Heart right ventricle (tissue), 16 donors: ENCODE measurements at places on chromosomes 3 and 15. TPM values are rescaled to one million over a fixed set of nuclear protein-coding genes. Genes with fewer than 3 reads are reported as not detected.

GRCh38 chr3:100437721-100438622 is 36.6 kb downstream of the LNP1 start:
- H3K4me3 ChIP-seq, result no peak overlapping the region
- DNase-seq, result no peak
- peaks cover 10% of the 10 kb centered on the region for H3K4me1 ChIP-seq

GRCh38 chr15:73397461-73397860 is 28.7 kb upstream of the HCN4 start:
- peaks cover 12% of the 10 kb centered on the region for H3K4me1 ChIP-seq
- H3K36me3 ChIP-seq, result no peaks in the 10 kb centered on the region
- no peaks in the 10 kb centered on the region for H3K27me3 ChIP-seq
- no peak for DNase-seq
- H3K27ac ChIP-seq, result no peak overlapping the region

GRCh38 chr3:198093112-198093679 is 133.2 kb downstream of the LMLN start:
- H3K4me1 ChIP-seq, result no peaks in the 10 kb centered on the region
- no peak for DNase-seq
- H3K27me3 ChIP-seq, result peaks cover 17% of the 10 kb centered on the region
- no peak overlapping the region for H3K4me3 ChIP-seq
- no peak overlapping the region for H3K27ac ChIP-seq
- no peaks in the 10 kb centered on the region for H3K36me3 ChIP-seq

DNA sequence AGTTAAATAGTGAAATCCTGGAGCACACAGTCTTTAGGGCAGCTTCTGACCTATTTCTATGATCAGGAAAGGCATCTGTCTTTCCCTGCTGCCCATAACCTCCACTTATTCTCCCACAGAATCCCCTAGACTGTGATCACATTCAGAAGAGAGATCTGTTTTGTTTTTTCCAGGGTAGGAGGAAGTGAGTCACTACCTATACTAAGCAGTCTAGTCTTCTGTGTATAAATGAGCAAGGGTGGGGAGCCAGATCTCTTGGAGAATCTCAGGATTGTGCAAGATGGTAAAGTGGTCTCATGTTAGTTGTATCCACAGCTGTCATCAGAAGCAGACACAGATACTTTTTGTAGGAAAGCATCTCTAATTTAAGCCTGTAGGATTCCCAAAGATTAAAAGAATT is 11.8 kb upstream of the FBXO22 start:
- H3K4me3 ChIP-seq, result no peak overlapping the region
- H3K4me1 ChIP-seq, result no peaks in the 10 kb centered on the region
- DNase-seq, result no peak
- H3K36me3 ChIP-seq, result no peaks in the 10 kb centered on the region

- no peak overlapping the region for H3K4me3 ChIP-seq
- no peak for DNase-seq
- peaks cover 78% of the 10 kb centered on the region for H3K36me3 ChIP-seq
- H3K27me3 ChIP-seq, result no peaks in the 10 kb centered on the region
- H3K27ac ChIP-seq, result no peak overlapping the region
These were observed 31.4 kb downstream of the HPS3 start for GRCh38 chr3:149160754-149161300.

GRCh38 chr3:151875759-151876158 is 2.3 kb downstream of the SUCNR1 start:
- no peak overlapping the region for H3K4me3 ChIP-seq
- no peaks in the 10 kb centered on the region for H3K27me3 ChIP-seq
- H3K4me1 ChIP-seq, result peaks cover 10% of the 10 kb centered on the region
- no peak for DNase-seq
- H3K27ac ChIP-seq, result peak overlapping the region; percentile 82

DNA sequence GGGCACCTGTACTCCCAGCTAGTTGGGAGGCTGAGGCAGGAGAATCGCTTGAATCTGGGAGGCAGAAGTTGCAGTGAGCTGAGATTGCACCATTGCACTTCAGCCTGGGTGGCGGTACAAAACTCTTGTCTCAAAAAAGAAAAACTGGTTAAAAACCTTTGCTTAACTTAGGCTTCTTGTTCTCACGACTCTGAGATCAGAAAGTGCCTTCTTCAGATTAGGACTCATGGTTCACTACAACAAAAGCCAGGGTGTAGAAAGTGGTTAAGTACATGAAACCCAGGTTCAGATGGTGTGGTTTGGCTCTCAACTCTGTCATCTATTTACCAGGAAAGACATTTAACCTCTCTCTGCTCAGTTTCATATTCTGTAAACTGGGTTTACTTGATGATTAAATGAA is 168.4 kb downstream of the TUSC7 start:
- H3K4me3 ChIP-seq, result no peak overlapping the region
- H3K36me3 ChIP-seq, result no peaks in the 10 kb centered on the region
- DNase-seq, result no peak
- H3K4me1 ChIP-seq, result no peaks in the 10 kb centered on the region
- no peak overlapping the region for H3K27ac ChIP-seq

GRCh38 chr15:90315278-90315982 is 36.7 kb upstream of the ZNF774 start:
- H3K4me3 ChIP-seq, result no peak overlapping the region
- no peaks in the 10 kb centered on the region for H3K36me3 ChIP-seq
- H3K4me1 ChIP-seq, result peaks cover 24% of the 10 kb centered on the region
- peak overlapping the region; percentile 55 for H3K27ac ChIP-seq
- H3K27me3 ChIP-seq, result no peaks in the 10 kb centered on the region
- peak; percentile 69 for DNase-seq

GRCh38 chr3:12545473-12545791 is at the start of gene MKRN2OS:
Gene MKRN2OS, minus strand, starts transcription at chr3:12545499. Its CDS starts 35 bp downstream, at chr3:12545464.
- H3K4me1 ChIP-seq, result no peaks in the 10 kb centered on the region
- H3K4me3 ChIP-seq, result no peak within 1 kb of the TSS
- no peak for DNase-seq
- H3K27me3 ChIP-seq, result no peaks in the 10 kb centered on the region

DNA sequence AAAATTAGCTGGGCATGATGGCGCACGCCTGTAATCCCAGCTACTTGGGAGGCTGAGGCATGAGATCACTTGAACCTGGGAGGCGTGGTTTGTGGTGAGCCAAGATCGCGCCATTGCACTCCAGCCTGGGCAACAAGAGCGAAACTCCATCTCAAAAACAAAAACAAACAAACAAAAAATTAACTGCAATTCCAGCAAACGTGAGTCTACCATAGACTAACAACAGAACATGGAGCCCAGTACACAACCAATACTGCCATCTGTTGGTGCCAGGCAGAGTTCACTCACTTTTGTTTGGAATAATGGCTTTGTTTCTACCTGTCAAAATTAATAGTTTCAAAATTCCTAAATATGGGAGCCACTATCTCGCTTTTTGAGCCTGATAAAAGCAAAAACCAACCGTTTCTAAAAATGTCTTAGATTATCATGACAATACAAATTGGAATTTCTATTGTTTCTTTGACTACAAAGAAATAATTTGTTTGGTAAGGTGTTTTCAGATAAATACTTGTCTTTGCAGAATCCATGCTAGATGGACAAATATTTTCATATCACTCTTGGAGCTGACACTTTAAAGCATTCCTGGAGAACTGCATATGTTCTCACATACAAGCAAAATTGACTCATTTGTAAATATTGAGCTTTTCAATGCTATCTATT is 45.0 kb downstream of the GPR176 start:
- DNase-seq, result no peak
- no peaks in the 10 kb centered on the region for H3K27me3 ChIP-seq
- H3K4me3 ChIP-seq, result no peak overlapping the region
- H3K4me1 ChIP-seq, result no peaks in the 10 kb centered on the region

- no peaks in the 10 kb centered on the region for H3K27me3 ChIP-seq
- H3K4me1 ChIP-seq, result no peaks in the 10 kb centered on the region
- no peak overlapping the region for H3K4me3 ChIP-seq
- no peak for DNase-seq
These were observed 52.6 kb downstream of the IQCH start for GRCh38 chr15:67307156-67307555.

DNA sequence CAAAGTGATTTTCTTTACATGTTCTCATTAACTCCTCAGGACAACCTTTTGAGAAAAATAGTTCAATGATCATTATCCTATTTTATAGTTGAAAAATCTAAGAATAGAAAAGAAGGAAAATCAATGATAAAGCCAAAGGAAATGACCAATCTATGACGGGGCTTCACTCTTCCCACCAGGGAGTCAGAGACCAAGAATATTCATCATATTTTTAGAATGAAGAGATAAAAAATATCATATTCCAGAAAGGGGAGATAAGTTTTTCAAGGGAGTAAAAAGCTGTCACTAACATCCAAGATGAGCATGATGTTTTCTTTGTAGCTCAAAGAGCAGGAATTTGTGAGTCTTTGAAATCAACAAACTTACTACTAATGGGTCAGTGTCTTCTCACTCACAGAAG is 71.5 kb upstream of the LPP start:
- H3K27ac ChIP-seq, result peak overlapping the region; percentile 24
- no peaks in the 10 kb centered on the region for H3K27me3 ChIP-seq
- H3K4me3 ChIP-seq, result no peak overlapping the region
- H3K36me3 ChIP-seq, result no peaks in the 10 kb centered on the region

- peak overlapping the region; percentile 85 for H3K27ac ChIP-seq
- DNase-seq, result no peak
- H3K4me3 ChIP-seq, result no peak overlapping the region
- no peaks in the 10 kb centered on the region for H3K27me3 ChIP-seq
These were observed 25.5 kb downstream of the TBC1D2B start for GRCh38 chr15:78052001-78052401.

- H3K4me1 ChIP-seq, result peaks cover 55% of the 10 kb centered on the region
- no peak overlapping the region for H3K27ac ChIP-seq
- H3K4me3 ChIP-seq, result no peak overlapping the region
- no peaks in the 10 kb centered on the region for H3K36me3 ChIP-seq
These were observed 186.8 kb downstream of the CHST2 start for GRCh38 chr3:143306407-143306806.

GRCh38 chr3:186165331-186165730 is 56.4 kb upstream of the ETV5 start:
- no peak for DNase-seq
- H3K27me3 ChIP-seq, result no peaks in the 10 kb centered on the region
- no peak overlapping the region for H3K4me3 ChIP-seq
- H3K36me3 ChIP-seq, result peaks cover 3% of the 10 kb centered on the region
- no peak overlapping the region for H3K27ac ChIP-seq

- H3K27ac ChIP-seq, result no peak overlapping the region
- H3K4me1 ChIP-seq, result no peaks in the 10 kb centered on the region
- no peak for DNase-seq
- H3K36me3 ChIP-seq, result no peaks in the 10 kb centered on the region
- no peak overlapping the region for H3K4me3 ChIP-seq
- no peaks in the 10 kb centered on the region for H3K27me3 ChIP-seq
These were observed 24.1 kb downstream of the WDR48 start for GRCh38 chr3:39075910-39076309.

- DNase-seq, result no peak
- H3K4me1 ChIP-seq, result peaks cover 15% of the 10 kb centered on the region
- no peak overlapping the region for H3K27ac ChIP-seq
These were observed 35.2 kb downstream of the CPN2 start for GRCh38 chr3:194315965-194316361.

DNA sequence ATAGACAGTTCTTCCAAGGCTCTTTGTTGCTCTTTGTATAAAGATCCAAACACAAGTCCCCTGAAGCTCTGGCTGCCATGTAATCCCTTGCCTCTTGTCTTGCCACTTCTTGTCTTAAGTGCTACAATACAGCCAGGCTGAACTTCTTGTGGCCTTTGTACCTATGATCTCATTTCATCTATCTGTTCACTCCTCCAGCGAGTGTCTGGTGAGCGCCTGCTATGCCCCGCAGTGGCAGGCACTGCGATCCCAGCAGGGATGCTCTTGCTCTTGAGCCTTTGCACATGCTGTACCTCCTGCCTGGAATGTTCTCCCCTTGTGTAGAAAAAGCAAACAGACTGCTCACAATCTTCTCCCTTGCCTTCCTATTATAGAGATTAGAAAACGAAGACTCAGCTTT is 81.9 kb upstream of the ADPGK start:
- no peak overlapping the region for H3K27ac ChIP-seq
- no peaks in the 10 kb centered on the region for H3K27me3 ChIP-seq
- H3K36me3 ChIP-seq, result no peaks in the 10 kb centered on the region
- no peak overlapping the region for H3K4me3 ChIP-seq
- H3K4me1 ChIP-seq, result no peaks in the 10 kb centered on the region
- DNase-seq, result no peak

DNA sequence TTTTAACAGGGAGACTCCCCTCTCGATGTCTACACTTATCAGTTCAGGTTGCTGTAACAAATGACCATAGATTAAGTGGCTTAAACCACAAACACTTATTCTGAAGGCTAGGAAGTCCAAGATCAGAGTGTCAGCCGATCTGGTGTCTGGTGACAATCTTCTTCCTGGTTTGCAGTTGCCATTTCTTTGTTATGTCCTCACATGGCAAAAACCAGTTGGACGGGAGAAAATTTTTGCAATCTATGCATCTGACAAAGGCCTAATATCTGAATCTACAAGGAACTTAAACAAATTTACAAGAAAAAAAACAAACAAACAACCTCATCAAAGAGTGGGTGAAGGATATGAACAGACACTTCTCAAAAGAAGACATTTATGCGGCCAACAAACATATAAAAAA is 116.9 kb upstream of the FOXB1 start:
- no peaks in the 10 kb centered on the region for H3K4me1 ChIP-seq
- no peak overlapping the region for H3K27ac ChIP-seq
- no peak for DNase-seq
- no peaks in the 10 kb centered on the region for H3K27me3 ChIP-seq
- no peaks in the 10 kb centered on the region for H3K36me3 ChIP-seq

DNA sequence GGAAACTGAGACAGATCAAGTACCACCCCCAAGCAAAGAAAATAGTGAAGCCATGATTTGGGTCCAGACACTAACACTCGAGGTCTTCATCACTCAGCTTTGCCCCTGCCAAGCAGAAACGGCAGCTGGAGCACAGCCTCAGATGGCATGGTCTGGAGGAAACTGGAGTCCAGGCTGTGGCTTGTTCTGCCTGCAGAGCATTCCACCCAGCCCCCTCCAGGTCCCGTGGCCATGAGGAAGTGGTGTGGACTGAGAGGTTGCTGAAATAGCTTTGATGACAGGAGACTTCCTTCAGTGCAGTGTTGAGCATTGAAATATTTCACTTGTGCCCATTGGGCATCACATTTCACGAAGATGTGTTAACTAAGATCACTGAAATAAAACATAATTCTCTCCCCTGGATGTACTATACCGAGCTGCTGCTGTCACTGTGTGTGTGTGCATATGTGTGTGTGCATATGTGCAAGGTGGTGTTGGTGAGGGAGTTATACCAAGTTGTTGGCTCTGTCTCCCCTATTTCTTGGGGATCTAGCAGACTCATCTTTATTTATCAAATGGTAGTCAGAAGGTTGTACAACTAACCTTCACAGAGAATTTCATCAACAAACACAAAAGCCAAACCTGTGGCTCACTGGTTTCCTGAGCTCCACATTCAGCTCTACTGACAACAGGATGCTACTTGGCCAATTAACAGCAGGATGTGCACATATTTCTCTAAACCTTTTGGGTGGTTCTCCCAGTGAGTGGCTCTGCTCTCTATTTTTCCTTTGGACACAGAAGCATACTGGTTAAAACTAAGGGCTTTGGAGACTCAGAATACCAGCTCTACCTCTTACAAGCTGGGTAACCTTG is 660.1 kb upstream of the CFAP20DC start:
- no peaks in the 10 kb centered on the region for H3K4me1 ChIP-seq
- no peak overlapping the region for H3K4me3 ChIP-seq
- no peaks in the 10 kb centered on the region for H3K36me3 ChIP-seq
- H3K27ac ChIP-seq, result no peak overlapping the region
- H3K27me3 ChIP-seq, result no peaks in the 10 kb centered on the region

The TRPM1 gene
- polyA plus RNA-seq, result 0.06 TPM

The LDHAL6B gene
- not detected for polyA plus RNA-seq

The UBR1 gene
- 4.8 TPM for polyA plus RNA-seq

The SLC6A11 gene
- polyA plus RNA-seq, result not detected

The ANKUB1 gene
- polyA plus RNA-seq, result not detected

The ROBO2 gene
- polyA plus RNA-seq, result 0.15 TPM

The CHRM5 gene
- polyA plus RNA-seq, result not detected

The NMB gene
- polyA plus RNA-seq, result 2.3 TPM

The FEZF2 gene
- not detected for polyA plus RNA-seq

The AMIGO3 gene
- 1.8 TPM for polyA plus RNA-seq

The PRSS50 gene
- 0.43 TPM for polyA plus RNA-seq

The PLAAT1 gene
- polyA plus RNA-seq, result 7.0 TPM

The MKRN2OS gene
- polyA plus RNA-seq, result not detected
